ENCODE measurements at places on chromosomes 16 and 17.

DNA sequence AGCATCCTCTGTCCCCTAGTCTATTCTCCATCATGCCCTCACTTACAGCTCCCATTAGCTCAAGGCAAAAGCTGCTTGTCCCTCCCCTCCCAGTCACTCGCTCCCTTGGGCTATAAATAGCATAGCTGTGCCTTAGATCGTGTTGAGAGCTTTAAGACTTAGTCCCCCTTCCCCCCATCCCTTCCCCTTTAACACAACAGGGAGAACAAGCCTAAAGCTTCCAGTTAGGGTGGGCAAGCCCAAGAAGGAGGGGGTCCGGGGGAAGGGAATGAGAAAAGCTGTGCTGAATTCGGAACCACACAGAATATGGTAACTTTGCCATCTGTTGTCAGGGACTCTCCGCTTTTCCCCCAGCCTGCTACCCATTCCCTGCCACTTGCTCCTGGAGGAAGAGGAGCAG lies 4.9 kb upstream of the HIGD1B start:
- no peak for DNase-seq

GRCh38 chr16:87735270-87736007 lies 30.3 kb downstream of the KLHDC4 start:
- DNase-seq = no peak

GRCh38 chr16:1532081-1532760 lies 1.2 kb upstream of the TMEM204 start:
- DNase-seq = no peak

DNA sequence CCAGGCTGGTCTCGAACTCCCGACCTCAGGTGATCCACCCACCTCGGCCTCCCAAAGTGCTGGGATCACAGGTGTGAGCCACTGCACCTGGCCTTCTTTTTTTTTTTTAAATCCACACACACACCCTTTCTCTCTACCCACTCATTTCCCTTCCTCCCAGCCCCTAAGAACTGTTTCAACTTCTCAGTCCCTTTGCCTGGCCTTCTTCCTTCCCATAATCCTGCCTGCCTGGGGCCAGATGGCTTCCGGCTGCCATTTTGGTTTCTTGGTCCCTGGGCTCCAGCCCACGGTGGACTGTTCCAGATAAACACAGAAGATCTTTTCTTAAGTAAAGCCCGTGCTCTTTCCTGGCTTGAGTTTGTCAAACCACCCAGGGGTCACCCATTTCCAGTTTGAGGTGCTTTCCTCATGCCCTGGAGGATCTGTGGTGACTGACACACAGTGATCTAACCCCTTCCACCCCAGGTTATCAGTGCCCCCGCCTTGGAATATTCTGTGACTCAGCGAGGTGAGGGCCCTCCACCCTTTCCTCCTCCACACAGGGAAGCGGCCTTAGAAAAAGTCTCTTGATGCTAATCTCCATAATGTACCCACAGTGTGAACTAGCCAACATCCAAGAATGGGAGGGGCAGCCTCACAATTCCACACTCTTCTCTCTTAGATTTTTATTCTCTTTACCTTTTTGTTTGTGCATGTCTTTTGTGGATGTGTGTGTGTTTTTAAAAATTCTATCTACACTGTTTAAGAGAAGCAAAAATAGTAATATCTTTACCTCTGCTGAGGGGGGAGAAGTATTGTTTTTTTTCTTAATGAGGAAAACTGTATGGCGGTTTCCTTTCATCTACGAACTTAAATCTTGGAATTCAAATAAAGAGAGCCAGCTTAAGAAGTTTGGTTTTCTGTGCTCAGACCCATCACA lies 60.0 kb downstream of the CRISPLD2 start:
- DNase-seq = no peak

- no peak for DNase-seq
Observed at GRCh38 chr16:16190546-16190945, 32.7 kb downstream of the ABCC6 start.

- DNase-seq = no peak
Observed at GRCh38 chr16:2095315-2095853, 40.3 kb downstream of the PKD1 start.

- DNase-seq = no peak
Observed at GRCh38 chr17:72400863-72401262, 280.0 kb downstream of the SOX9 start.

DNA sequence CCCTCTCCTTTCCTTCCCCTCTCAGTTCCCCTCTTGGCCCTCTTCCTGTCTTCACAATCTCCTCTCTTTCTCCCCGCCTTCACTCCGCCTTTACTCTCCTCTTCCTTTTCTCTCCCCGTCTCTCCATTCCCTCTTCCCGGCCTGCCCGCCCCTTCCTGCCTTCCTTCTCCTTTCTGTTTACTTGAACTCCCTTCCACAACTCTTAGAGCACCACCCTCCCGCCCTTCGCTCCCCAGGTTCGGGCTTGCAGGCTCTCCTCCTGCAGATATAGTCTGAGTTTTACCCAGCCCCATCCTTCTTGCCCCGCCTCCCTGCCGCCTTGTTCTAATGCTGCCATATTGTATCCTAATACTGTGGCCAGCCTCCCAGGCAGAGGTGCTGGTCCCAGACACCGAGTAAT lies 201.5 kb upstream of the N4BP1 start:
- no peak for DNase-seq

DNA sequence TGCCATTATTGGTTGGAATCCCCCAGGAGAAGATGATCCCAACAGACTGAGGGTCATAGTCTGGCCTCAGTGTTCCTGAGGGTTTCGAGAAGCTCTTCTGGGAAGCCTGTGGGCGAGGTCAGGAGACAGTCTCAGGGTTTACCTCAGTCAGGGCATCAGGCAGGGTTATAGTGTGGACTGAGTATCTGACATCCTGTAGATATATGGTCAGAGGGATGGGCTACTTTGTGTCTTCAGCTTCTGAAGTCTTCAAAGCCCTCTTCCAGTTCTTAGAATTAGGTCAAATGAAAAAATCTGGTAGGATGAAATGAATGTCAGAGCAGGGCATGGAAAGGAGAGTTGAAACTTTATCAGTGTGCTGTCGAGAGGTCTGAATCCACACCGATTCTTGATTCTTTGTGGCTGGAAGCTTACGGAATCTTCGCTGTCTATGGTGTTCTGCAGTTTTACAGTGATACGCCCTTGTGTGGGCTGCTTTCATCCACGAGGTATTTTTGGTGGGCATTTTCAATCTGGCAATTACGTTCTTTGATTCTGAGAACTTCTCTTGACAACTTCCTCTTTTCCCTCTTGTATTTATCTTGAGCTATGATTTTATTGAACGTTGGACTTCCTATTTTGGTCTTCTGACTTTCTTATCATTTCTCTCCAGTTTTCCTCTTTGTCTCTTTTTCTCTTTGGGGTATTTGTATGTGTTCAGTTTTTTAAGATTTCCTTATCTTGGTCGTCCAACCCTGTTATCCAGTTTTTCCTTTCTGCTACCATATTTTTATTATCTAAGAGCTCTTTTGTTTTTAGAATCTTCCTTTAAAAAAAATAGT lies 30.4 kb downstream of the BPTF start:
- DNase-seq = no peak

DNA sequence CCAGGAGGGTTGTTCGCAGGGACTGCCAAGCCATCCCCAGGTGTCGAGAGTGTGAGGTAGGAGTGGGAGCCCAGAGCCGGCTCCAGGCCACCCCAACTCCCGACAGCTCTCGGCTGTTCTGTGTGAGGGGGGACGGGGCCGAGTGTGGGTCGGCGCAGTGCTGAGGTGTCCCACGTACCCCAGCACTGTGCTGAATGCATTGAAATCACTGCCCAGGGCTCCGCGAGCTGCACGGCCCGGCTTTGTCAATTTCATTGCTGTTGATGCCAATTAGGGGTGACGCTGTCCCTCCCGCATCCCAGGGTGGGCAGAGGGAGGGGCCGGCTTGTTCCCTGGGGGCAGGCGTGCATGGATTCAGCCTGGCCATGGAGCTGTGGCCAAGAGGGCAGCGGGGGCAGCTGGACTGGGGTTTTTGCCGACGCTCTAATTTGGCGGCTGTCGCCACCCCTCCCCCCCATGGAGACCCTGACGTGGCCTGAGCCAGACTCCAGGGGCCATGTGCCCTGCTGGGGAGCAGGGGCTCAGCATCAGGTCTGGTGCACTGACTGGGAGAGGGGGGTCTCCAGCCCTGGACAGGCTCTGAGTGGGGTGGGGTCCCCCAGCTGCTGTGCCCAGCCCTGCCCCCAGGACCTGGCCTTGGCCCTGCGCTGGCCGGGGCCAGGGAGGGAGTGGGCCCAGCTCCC lies 14.3 kb downstream of the CENPX start:
- no peak for DNase-seq
